ENCODE measurements at places on chromosomes 1 and 21. TPM values are rescaled to one million over a fixed set of nuclear protein-coding genes. Genes with fewer than 3 reads are reported as not detected.

Gene KCNJ15
- 142 TPM for total RNA-seq

Gene LRIG2
- total RNA-seq, result 17.4 TPM

DNA sequence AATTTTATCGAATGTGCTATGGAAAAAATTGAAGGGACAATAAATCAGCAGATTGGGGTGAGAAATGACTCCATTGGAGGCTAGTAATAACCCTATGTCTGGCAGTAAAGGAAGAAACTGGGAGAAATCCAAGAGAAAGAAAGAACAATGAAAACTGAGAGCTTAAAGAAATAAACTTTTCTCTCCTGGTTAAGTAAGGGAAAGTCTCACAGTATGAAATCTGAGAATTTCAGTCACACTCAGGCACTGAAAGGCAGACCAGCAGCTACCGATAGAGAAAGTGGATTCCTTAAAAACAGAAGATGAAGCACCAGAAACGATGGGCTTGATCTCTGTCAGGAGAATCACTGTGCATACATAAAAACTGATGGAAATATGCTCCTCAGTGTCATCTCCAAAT, 404.2 kb downstream of the PLPP3 start:
- no peaks in the 10 kb centered on the region for H3K27me3 ChIP-seq
- H3K27ac ChIP-seq, result no peak overlapping the region
- no peak overlapping the region for H3K4me3 ChIP-seq

GRCh38 chr1:36642802-36643201, 160.1 kb upstream of the CSF3R start:
- no peaks in the 10 kb centered on the region for H3K27me3 ChIP-seq
- no peaks in the 10 kb centered on the region for H3K4me1 ChIP-seq
- no peak overlapping the region for H3K27ac ChIP-seq
- H3K36me3 ChIP-seq, result no peaks in the 10 kb centered on the region
- no peak for DNase-seq
- no peak overlapping the region for H3K4me3 ChIP-seq

GRCh38 chr1:99758073-99758511, 8.3 kb downstream of the FRRS1 start:
- no peak for DNase-seq
- no peak overlapping the region for H3K27ac ChIP-seq
- H3K4me3 ChIP-seq, result no peak overlapping the region
- H3K4me1 ChIP-seq, result peaks cover 11% of the 10 kb centered on the region
- H3K36me3 ChIP-seq, result no peaks in the 10 kb centered on the region
- no peaks in the 10 kb centered on the region for H3K27me3 ChIP-seq

- no peaks in the 10 kb centered on the region for H3K27me3 ChIP-seq
- H3K4me3 ChIP-seq, result no peak overlapping the region
- peak overlapping the region; percentile 26 for H3K27ac ChIP-seq
Observed at GRCh38 chr1:95023399-95024043, 49.2 kb downstream of the ALG14 start.

Gene CD160
- total RNA-seq, result 0.60 TPM

DNA sequence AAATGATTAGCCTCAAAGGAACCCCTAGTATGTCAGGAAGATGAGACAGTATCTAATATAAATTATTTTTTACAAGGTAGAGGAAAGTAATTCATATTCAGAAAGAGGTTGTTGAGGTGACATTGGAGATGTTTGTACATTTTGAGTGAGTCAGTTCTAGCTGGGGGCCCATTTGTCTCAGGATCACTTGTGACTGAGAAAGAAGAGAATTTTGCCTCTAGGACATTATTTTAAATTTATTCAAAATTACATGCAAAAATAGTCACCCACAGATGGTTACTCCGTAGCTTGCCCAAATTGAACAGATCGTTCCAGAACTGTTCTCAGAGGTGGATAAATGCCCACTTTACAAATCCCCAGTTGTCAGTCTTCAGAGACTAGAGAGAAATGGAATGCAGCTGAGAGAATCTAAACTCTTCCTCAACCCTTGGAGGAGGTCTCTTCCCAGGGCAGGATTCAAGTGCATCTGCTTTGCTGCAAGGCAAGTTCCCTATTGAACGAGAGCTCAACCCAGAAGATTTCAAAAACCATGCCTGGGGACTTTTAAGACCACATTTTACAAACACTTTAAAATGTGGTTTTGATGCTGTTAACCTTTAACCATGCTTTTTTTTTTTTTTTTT, 987.8 kb upstream of the ADAMTS5 start:
- H3K36me3 ChIP-seq, result no peaks in the 10 kb centered on the region
- H3K27ac ChIP-seq, result no peak overlapping the region
- no peaks in the 10 kb centered on the region for H3K27me3 ChIP-seq
- H3K4me1 ChIP-seq, result no peaks in the 10 kb centered on the region

Gene CRP
- not detected for total RNA-seq

- peaks cover 65% of the 10 kb centered on the region for H3K36me3 ChIP-seq
- no peak overlapping the region for H3K27ac ChIP-seq
- H3K4me3 ChIP-seq, result no peak overlapping the region
- no peak for DNase-seq
Observed at GRCh38 chr1:169874229-169874628, 19.5 kb downstream of the SCYL3 start.

DNA sequence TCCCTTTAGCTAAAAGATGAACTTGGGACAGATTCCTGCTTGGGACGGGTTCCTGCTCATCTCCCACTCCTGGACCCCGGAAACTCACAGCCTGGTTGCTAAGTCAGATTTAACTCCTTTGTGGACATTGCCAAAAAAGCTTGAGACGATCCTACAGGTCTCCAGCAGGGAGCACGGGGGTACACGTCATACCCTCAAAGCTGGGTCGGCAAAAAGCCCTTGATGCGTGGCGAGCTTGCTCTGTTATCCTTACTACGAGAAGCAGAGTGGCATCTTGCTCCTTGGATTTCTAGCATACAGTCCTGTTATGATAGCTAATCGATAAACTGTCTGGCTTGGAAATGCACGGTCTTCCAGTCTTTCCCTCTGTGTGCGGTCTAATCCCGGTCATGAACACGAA, 60.8 kb upstream of the KRTAP19-8 start:
- H3K4me3 ChIP-seq, result no peak overlapping the region
- no peaks in the 10 kb centered on the region for H3K36me3 ChIP-seq

GRCh38 chr21:17900281-17900989, 81.3 kb upstream of the C21orf91 start:
- no peak overlapping the region for H3K4me3 ChIP-seq
- H3K27me3 ChIP-seq, result no peaks in the 10 kb centered on the region
- DNase-seq, result no peak
- H3K4me1 ChIP-seq, result no peaks in the 10 kb centered on the region

DNA sequence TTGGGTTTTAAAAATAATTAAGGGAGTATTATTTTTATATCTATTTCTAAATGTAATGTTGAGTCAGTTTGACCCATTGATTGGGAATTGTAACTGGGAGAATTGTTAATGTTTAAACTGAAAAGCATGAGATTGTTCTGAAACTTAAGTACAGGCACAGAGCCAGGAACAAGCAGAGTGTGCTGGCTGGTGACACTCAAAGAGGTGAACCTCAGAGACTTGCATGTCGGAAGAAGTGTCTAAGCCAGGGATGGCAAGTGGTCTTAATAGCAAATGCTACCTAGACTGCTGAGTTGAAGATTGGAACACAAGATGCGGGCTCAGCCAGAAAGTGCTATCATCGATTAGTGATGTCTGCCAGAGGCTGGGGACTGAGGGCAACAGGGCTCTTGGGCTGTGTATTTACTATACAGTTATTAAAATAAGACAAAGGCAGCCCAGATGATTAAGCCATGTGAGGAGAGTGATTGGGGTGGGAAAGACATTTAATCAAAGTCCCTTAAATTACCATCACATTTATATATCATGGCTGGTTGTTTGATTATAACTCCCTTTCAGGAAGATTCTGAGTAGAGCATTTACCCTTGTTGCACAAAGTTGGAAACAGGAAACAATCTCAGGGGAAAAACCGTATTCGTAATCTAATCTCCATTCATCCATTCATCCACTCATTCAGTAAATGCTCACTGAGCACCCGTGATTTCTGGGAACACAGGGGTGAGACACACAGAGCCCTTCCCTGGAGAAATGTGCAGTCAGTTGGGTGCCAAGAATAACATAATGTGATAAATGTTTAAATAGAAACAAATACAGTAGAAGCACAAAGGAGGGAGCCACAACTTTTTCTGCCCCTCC, 42.8 kb downstream of the C8A start:
- DNase-seq, result no peak
- peaks cover 9% of the 10 kb centered on the region for H3K4me1 ChIP-seq
- H3K27ac ChIP-seq, result no peak overlapping the region

- peaks cover 2% of the 10 kb centered on the region for H3K36me3 ChIP-seq
- no peak overlapping the region for H3K27ac ChIP-seq
- H3K27me3 ChIP-seq, result no peaks in the 10 kb centered on the region
- no peak for DNase-seq
- H3K4me1 ChIP-seq, result no peaks in the 10 kb centered on the region
Observed at GRCh38 chr1:17405898-17406759, 33.3 kb downstream of the RCC2 start.

DNA sequence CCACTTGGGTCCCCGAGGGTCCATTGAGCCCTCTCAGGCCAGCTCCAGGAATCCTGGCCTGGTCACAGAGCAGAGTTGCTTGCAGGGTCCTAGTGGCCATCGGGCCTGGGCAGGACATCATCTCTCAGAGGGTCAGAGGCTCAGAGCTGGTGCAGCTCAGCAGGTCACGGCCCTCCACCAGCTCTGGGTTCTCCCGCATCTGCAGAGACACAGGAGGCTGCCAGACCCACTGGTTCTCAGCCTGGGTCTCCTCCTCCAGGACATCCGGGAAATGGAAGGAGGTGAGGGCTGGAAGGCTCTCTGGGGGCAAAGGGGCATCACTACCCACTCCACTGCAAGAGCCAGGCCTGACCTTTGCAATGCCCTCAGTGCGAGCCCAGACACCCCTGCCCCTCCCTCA, 6.5 kb downstream of the TMEM54 start:
- DNase-seq, result peak; percentile 59
- H3K27ac ChIP-seq, result no peak overlapping the region
- no peaks in the 10 kb centered on the region for H3K36me3 ChIP-seq
- H3K4me3 ChIP-seq, result no peak overlapping the region

DNA sequence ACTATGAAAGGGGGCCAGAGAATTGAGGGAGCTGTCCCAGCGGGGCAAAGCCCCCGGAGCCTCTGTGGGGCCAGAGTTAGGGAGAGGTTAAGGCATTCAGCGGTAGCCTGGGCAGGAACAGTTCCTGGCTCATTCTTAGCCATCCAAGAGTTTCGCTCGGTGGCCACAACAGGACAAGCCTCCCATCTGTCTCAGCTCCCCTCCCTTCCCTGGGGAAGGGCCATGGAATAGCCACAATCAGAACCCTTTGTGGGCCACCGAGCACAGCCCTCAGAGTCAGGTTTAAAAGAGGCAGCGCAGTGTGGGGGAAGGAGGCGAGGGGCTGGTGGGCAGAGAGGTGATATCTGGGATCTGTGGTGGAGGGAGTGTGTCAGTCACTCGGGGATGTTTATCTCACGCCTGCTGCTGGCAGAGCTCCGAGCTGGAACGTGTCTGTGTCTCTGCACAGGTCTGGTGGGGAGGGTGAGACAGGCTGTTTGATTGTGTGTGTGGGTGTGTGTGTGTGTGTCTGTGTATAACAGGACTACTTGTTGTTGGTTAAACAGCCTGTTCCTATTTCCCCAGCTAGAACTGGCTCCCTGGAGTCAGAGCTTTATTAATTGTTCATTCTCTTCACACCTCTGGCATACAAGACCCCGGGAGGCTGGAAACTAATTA, 49.6 kb upstream of the GOLT1A start:
- peaks cover 28% of the 10 kb centered on the region for H3K36me3 ChIP-seq
- H3K27me3 ChIP-seq, result no peaks in the 10 kb centered on the region
- H3K4me1 ChIP-seq, result peaks cover 58% of the 10 kb centered on the region
- H3K4me3 ChIP-seq, result no peak overlapping the region
- DNase-seq, result peak; percentile 55
- peak overlapping the region; percentile 61 for H3K27ac ChIP-seq

Gene TMEM82
- total RNA-seq, result 2.0 TPM

Gene CSF3R
- total RNA-seq, result 13.3 TPM

- H3K27me3 ChIP-seq, result no peaks in the 10 kb centered on the region
- H3K4me3 ChIP-seq, result no peak overlapping the region
- no peaks in the 10 kb centered on the region for H3K36me3 ChIP-seq
Observed at GRCh38 chr1:63198871-63199394, 123.4 kb upstream of the FOXD3 start.

GRCh38 chr21:33238565-33239255, 9.0 kb downstream of the IFNAR2 start:
- H3K27me3 ChIP-seq, result no peaks in the 10 kb centered on the region
- no peaks in the 10 kb centered on the region for H3K36me3 ChIP-seq
- no peaks in the 10 kb centered on the region for H3K4me1 ChIP-seq

DNA sequence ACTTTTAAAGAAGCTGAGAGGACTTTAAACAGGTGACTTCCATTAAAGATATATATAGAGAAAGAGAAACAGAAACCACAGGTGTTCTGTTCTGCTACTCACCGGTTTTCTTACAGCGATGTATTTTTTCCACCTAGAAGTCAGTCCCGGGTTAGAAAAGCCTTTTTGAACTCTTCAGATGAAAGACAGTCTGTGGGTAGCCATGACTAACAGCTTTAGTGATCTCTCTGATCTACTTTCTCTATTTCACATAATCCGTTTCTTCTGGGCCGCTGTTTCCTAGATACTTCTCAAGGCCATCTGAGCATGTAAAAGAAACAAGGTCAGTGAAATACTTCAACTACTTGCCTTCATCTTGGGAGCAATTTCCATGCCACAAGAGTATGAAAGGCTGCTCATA, 25.1 kb downstream of the WDR64 start:
- no peaks in the 10 kb centered on the region for H3K4me1 ChIP-seq
- DNase-seq, result no peak
- H3K27ac ChIP-seq, result no peak overlapping the region
- no peak overlapping the region for H3K4me3 ChIP-seq
- H3K36me3 ChIP-seq, result no peaks in the 10 kb centered on the region
- H3K27me3 ChIP-seq, result no peaks in the 10 kb centered on the region

DNA sequence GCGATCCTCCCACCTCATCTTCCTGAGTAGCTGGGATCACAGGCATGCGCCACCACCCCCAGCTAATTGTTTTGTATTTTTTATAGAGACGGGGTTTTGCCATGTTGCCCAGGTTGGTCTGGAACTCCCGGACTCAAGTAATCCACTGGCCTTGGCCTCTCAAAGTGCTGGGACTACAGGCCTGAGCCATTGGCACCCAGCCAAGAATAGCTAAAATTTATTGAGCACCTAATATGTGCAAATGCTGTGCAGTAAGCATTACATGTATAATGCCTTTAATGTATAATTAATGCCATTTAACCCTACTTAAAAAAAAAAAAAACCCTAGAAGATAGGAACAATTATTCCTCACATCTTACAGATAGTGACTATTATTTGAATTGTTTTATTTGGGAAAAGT, 42.9 kb downstream of the ZNF691 start:
- no peak for DNase-seq
- H3K27me3 ChIP-seq, result no peaks in the 10 kb centered on the region
- H3K36me3 ChIP-seq, result no peaks in the 10 kb centered on the region
- no peaks in the 10 kb centered on the region for H3K4me1 ChIP-seq

- no peak overlapping the region for H3K27ac ChIP-seq
- H3K36me3 ChIP-seq, result no peaks in the 10 kb centered on the region
- peak; percentile 19 for DNase-seq
- H3K27me3 ChIP-seq, result no peaks in the 10 kb centered on the region
Observed at GRCh38 chr1:153550827-153551500, 1.9 kb upstream of the S100A3 start.

DNA sequence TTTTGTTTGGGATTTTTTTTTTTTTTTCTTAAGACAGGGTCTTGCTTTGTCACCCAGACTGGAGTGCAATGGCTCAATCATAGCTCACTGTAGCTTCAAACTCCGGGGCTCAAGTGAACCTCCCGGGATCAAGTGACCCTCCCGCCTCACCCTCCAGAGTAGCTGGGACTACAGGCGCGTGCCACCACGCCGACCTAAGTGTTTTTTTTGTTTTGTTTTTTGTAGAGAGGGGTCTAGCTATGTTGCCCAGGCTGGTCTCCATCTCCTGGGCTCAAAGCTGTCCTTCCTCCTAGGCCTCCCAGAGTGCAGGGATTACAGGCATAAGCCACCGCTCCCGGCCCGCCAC, 776 bp downstream of the HLCS start:
- peak overlapping the region; percentile 51 for H3K27ac ChIP-seq
- H3K4me3 ChIP-seq, result peak overlapping the region; percentile 32
